ENCODE measurements at places on chromosomes 3 and 15.

- DNase-seq, result no peak
Measured at GRCh38 chr3:180117381-180118163, 80.8 kb upstream of the PEX5L start.

GRCh38 chr15:97837896-97838295 is 122.6 kb upstream of the ARRDC4 start:
- no peak for DNase-seq

- no peak for DNase-seq
Measured at GRCh38 chr3:149468504-149469212, 5.8 kb upstream of the TM4SF4 start.

DNA sequence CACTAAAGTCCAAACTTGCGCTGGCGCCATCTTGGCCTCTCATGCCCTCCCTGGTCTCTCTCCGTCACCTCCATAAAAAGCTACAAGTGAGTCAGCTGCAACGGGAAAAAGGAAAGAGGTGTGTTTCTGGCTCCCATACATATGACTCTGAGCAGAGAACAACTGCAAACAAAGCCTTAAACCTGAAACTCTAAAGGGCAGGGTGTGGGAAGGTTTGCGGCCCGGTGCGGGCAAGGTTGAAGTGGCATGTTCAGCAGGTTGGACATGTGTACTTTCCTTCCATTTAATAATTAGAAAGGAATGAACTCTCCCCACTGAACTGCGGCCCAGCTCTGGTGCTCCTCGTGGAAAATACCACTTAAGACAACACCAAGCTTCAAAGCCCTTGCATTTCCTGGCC is 59.0 kb upstream of the PPARG start:
- no peak for DNase-seq

DNA sequence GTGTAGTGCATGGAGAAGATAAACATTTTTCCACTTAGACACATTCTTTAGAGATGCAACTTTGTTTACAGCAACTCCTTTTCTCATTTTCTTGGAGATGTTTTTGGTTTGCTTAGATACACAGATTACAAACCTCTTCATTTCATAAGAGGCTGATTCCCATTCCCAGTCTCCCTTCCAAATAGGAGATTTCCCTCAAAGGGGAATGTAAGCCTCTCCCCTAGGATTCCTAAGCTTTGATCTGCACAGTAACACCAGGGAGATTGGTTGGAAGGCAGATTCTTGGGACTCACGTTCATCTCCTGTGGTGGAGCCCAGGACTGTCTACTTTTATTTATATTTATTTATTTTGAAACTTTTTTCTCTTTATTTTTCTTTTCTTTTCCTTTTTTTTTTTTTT is 63.2 kb downstream of the MCTP2 start:
- peak; percentile 17 for DNase-seq

DNA sequence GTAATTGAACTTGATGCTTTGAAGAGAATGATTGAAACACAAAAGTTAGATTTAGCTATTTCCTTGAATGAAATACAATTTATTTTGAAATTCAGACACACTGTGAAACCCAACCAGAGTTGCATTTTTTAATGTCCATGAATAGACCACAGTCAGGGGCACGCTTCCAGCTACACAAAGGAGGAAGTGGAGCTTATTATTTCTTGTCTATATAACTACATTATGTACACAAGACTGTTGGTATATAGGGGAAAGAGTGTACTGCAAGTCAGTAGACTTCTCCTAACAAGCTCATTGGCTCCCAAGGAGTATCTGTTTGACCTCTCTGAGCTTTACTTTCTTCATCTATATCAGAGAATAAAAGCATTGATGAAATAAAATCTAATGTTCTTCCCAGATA is 326.2 kb downstream of the RYR3 start:
- no peak for DNase-seq

GRCh38 chr3:42827023-42827422 is 17.8 kb downstream of the ACKR2 start:
- DNase-seq, result no peak

- no peak for DNase-seq
Measured at GRCh38 chr3:80238152-80238551, 470.4 kb upstream of the ROBO1 start.

DNA sequence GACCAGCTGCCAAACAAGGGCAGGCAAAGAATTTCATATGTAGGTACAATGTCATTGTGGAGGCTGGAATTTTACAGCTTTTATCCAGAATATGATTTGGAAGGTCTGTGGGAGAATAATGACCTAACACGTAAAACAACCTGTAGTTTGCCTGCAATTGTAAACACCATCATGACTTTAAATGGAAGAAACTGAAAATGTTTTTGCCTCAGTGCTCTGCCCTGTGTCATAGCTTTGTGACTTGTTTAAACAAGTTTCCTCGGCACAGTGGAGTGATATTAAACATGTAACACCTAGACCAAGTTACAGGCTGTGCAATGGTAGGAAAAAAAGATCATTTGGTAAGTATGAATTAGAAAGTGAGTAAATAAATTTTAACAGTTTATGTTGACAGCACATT is 171.6 kb upstream of the MBNL1 start:
- no peak for DNase-seq

DNA sequence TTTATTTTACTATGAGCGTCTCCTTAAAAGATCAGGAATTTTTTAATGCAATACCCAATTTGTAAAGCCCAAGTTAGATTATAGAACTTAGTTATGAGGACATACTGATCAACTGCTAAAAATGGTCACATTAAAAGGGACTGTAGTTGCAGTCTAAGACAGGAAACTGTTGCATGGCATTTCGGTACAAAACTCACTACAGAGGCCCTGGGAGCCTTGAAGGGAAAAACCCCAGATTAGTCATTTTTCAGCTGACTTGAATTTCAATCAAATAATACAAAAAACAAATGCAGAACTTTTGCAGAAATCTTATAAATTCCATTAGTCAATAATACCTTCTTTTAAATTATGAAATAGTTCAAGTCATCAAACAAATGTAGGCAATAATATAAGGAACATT is 6.9 kb upstream of the PTX3 start:
- DNase-seq, result no peak

DNA sequence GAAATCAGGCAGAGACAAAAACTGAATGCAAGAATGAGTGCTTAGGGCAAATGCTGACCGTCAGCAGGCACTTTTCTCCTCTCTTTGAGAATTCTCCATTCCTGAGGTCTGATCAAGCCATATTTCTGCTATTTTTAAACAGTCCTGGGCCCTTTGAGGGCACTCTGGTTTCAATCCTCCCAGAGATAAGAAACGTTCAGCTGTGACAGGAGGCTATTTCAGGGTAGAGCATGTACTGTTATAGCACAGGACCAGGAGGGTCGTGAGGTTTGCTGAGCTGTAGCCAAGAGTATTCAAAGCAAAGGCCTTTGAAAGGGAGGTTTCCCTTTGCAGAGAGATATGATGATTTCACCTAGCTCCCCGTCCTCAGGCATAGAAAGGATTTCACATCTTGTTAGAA is 39.6 kb upstream of the PDZRN3 start:
- DNase-seq, result no peak
